ENCODE measurements at places on chromosomes 12 and 14.
A peak's percentile ranks its signal among the peaks of the same experiment; 100 is the strongest.

DNA sequence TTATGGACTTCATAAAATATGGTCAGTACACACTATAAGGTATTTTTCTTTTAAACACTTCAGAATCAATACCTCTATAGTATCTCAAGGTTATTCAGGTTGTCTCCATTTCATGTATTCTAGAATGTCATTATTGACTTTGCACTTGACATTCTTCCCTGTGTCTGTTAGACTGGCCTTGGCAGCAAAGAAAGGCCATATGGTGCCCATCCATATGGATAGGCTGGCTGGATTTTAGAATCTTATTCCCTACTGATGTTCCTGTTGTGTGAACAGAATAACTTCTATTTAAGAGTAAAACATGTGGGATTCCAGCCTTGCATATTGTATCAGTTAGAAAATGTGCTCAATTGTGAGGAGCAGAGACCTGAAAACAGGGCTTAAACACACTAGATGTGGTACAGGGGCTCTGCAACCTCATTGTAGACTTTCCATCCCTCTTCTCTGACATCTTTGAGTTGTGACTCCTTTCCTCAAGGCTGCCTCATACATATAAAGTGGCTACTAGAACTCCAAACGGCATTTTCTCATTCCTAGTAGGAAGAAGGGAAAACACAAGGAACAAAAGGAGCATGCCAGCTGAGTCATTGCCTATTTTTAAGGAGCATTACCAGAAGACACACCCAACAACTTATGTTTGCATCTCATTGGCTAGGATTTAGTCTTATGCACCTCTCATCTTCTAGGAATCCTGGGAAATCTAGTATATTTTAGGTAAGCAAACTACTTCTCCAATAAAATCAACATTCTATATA is 221.2 kb upstream of the TMPO start:
- no peak for DNase-seq

- no peak for DNase-seq
These were observed 112.0 kb upstream of the TMCC3 start for GRCh38 chr12:94762259-94762942.

DNA sequence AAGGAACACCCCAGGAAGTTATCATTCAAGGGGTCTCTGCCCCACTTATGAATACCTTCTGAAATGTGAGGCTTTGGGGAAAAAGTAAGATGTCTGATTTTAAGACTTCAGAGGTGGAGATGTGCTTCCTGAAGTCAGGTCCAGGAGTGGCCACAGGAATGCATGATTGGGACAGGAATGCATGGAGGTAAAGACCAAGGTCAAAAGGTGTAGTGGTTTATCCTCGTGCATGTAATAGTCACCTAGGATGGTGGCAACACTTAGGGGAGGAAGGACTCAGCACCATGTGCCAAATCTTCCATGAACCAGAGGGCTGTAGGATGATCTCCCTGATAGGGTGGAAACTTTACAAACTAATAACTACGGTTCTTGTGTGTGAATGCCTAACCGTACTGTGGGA is 217.3 kb downstream of the C12orf75 start:
- no peak for DNase-seq

DNA sequence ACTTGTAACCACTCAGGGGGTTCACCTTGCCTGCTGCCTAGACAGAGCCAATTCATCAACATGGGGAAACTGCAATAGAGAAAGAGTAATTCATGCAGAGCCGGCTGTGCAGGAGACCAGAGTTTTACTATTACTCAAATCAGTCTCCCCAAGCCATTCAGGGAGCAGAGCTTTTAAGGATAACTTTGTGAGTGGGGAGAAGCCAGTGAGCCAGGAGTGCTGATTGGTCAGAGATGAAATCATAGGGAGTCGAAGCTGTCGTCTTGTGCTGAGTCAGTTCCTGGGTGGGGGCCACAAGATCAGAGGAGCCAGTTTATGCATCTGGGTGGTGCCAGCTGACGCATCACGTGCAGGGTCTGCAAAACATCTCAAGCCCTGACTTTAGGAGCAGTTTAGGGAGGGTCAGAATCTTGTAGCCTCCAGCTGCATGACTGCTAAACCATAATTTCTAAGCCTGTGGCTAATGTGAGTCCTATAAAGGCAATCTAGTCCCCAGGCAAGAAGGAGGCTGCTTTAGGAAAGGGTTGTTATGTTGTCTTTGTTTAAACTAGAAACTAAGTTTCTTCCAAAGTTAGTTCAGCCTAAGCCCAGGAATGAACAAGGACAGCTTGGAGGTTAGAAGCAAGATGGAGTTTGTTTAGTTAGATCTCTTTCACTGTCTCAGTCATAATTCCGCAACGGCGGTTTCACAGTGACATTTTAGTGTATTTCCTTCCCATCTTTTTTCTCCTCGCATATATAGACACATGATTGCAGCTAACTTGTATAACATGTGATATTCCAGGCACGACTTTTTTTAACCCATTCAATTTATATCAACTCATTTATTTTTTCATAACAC is 68.9 kb upstream of the NCOR2 start:
- DNase-seq = peak; percentile 88

DNA sequence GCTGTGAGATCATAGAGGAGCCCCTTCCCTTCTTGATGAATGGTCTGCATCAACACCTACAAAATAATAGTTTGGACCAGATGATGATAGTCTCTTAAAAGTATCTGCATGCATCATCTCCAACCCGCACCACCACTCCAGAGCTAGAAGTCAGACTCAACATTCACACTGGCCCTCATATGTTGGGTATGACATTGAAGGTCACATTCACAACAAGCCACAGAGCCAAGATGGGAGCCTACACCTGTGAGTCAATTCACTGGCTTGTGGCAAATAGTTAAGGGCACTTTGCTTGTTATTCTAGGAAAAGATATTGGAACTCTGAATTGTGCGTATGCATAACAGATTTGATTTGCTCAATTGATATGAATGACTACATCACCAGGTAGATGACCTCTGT is 1197.9 kb downstream of the VRK1 start:
- DNase-seq = no peak

DNA sequence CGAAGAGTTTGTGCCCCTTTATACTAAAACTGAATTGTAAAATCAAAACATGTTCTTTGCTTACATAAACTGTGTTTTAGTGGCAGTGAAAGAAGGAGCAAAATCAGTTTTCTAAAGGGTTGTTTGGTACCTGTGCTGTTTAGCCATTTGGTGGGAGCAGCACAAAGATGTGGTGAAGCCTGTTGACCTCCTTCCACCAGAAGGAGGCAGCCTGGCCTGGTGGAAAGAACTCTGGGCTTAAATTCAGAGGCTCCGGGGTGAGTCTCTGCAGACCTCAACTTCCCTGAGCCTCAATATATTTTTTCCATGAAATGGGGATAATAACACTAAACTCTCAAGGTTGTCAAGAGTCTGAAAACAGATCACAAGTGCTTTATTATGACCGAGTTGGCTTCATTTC is 502.5 kb downstream of the VRK1 start:
- DNase-seq = peak; percentile 32

DNA sequence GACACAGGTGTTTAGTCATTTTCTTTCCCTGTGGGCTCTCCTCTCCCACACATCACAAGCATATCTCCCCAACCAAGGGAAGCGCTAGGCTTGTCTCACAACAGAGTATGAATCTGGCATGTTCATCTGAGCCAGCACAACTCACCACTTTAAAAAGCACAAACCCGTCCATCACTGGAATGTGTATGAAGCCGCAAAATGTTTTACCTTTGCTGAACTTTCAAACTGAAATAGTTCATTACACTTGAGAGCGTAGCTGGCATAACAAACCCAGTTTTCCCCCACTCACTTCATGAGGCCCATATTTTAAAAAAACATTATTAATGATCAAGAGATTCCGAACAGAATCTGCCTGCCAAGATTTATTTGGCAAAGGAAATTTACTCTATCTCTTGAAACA is 15.8 kb downstream of the NID2 start:
- DNase-seq = no peak

DNA sequence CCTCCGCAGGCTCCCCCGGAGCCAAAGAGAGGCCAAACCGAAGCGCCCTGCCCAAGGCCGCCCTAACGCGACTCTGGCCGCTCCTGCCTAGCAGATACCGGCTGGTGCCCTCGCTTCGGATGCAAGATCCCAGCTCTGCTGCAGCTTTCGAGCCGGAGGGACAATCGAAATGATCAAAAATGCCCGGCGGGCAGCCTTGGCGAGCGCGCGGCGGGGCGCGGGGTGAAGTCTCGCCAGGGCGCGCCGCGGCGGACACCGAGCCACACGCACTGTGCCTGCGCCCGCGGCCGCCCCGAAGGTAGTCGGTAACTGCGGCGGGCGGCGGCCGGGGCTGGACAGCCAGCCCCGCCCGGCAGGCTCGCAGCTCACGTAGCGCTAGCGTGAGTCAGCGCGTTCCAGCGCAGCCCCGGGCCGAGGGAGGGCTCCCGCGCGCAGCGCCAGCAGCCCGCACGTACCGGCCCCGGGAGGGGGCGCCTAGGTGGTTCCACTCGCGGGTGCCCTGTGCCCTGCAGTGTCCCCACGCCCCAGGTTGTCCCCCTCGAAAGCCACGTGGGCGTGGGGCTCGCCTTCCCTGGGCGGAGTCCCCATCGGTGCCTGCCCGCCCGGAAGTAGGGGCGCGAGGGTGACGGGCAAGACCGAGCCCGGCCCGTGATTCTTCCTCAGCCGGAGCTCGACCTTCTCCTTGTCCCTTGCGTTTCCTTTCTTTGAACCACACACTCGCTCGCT is 109.2 kb upstream of the EGLN3 start:
- peak; percentile 87 for DNase-seq

GRCh38 chr12:49527361-49528130 is 11.3 kb upstream of the KCNH3 start:
- DNase-seq = no peak

- DNase-seq = no peak
These were observed 126.2 kb downstream of the GRIP1 start for GRCh38 chr12:66552716-66553115.

DNA sequence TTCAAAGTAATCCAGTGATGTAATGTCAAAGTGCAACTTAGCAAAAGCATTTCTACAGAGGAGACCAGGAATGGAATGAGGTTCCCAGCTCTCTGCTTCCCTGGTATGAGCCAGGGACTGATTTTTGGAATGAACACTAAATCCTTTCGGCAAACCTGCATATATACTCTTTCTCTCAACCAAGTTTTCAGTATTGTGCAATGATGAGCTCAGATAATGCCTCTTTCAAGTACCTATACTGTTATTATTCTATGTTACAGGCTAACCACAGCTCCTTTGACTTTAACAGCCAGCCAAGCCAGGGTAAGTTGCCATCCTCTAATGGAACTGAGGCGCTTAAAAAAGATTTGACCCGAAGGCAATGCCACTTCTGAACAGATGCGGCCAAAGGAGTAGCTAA is 104.9 kb upstream of the FSCB start:
- no peak for DNase-seq

GRCh38 chr14:94021416-94022157 is 4.6 kb upstream of the OTUB2 start:
- DNase-seq = no peak

DNA sequence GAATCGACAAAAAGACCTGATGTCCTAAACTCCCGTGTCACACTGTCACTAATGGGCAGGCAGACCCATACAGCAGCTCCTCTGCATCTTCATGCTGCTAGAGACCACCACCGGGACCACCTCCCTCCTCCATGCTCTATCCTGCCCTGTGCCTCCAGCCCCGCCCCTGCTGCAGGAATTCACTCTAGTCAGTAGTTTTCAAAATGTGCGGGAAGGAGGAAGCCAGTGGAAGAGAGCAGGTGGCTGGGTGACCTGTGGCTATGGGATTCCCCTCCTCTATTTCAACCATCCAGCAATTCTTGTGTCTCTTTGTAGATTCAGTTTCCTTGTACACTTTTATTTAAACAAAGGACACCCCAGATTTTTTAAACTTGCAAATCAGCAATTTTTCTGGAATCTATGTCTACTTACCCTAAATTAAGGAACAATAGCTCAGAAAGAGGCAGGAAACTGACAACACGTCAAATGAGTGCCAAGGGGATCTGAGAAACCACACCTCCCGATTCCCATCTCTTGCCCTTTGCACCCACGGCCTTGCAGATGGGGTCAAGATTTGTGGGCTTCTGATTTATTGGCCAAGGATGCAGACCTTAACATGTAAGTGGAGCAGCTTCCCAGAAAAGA is 20.4 kb upstream of the MAP1LC3B2 start:
- no peak for DNase-seq

- no peak for DNase-seq
These were observed 66.1 kb downstream of the PDZRN4 start for GRCh38 chr12:41254004-41254914.

DNA sequence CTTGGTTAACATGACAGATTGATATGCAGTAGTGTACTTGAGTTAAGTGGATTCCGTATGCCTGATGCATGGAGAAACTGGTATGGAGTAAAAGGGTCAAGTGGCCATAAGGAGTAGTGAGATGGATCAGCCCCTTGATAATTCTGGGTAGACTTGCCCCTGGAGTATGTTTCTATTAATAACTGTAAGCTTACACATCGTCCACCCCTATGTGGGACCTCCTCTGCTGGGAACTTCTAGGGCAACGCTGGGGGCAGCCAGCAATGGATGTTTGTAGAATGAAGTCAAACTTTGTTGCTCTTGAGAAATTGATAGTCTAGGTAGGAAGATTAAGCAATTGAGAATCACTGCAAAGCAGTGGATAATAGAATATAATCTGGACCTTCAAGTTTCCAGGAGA is 3.5 kb downstream of the C12orf75 start:
- no peak for DNase-seq

- DNase-seq = peak; percentile 95
These were observed 19.3 kb upstream of the KRT7 start for GRCh38 chr12:52213564-52214420.

- peak; percentile 89 for DNase-seq
These were observed 114.5 kb upstream of the NCOR2 start for GRCh38 chr12:124681779-124682391.

GRCh38 chr12:94699801-94700200 is 49.4 kb upstream of the TMCC3 start:
- no peak for DNase-seq

GRCh38 chr14:55333711-55334485 is 62.7 kb downstream of the FBXO34 start:
- no peak for DNase-seq

GRCh38 chr12:69651922-69652321 is 41.2 kb upstream of the LRRC10 start:
- DNase-seq = no peak

GRCh38 chr14:56085471-56085870 is 32.7 kb upstream of the PELI2 start:
- DNase-seq = no peak

GRCh38 chr14:90126260-90126659 is 64.5 kb downstream of the KCNK13 start:
- DNase-seq = no peak

DNA sequence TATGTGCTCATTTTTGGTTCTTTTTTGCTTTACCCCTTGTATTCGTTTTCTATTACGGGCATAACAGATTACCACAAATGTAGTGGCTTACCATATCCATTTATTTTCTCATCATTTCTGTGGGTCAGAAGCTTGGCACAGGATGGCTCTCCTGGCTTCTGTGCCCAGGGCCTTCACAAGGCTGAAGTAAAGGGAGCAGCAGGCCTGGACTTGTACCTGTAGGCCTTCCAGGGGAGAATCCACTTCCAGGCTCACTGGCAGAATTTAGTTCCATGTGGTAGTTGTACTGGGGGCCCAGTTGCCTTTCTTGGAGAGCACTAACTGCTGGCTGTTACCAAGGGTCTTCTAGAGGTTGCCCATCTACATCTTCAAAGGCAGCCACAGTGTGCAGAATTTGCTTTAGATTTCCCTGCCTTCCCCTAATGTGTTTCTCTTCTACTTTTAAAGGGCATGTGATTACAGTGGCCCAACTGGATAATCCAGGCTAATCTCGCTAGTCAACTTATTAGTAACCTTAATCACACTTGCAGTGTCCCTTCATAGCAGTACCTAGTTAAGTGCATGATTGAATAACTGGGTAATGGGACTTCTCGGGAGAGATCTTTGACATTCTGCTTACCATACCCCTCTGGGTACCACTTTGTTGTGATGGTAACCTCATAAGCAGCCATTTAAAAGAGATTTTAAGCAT is 67.0 kb downstream of the CRADD start:
- DNase-seq = no peak

All from ELF-1 (cell line).